Activated effector memory CD4-positive, alpha-beta T cell treated with anti-CD3 and anti-CD28 coated beads, Interleukin-2, amount 50 U/mL, for 16 hours (primary cell): ENCODE measurements at places on chromosomes 3 and 15.

DNA sequence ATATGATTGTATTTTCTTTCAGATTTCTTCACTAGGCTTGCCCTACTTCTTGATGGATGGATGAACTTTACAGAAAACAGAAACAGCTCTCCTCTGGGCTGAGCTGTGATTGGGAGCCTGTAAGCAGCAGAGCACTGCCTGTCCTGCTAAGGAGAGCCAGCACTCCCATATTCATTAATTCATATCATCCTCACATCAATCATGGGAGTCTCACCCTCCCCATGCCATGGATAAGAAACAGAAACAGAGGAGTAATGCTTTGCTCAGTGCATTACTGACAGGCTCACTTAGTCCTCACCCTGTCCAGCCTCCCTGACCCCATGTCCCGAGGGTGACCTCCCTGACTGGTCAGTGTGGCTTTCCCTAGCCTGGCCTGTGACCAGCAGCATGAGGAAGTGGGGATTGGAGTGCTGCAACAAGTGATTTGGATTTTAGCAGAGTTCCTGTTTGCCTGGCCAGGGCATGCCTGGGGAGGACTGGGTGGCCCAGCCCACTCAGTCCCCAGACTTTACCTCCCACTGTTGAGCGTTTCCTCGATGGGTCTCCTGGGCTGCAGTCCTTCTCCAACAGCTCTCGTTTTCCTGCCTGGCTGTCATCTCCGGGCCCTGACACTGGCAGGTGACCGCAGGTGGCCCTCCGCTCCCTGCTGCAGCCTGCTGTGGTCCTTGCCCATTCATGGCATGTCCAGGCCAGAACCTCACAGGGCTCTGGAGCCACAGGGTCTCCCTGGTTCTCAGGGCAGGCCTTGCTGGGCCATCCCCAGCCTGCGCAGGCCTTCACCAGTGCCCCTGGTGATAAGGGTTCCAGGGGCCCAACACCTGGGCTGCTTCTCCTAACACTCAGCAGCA is 1.3 kb upstream of the TMIE start:
- DNase-seq = no peak

GRCh38 chr3:166569589-166569988 is 732.4 kb upstream of the BCHE start:
- DNase-seq = no peak

GRCh38 chr3:13167064-13167743 is 94.0 kb upstream of the IQSEC1 start:
- DNase-seq = no peak

GRCh38 chr3:20055842-20056241 is 15.6 kb downstream of the KAT2B start:
- DNase-seq = no peak

DNA sequence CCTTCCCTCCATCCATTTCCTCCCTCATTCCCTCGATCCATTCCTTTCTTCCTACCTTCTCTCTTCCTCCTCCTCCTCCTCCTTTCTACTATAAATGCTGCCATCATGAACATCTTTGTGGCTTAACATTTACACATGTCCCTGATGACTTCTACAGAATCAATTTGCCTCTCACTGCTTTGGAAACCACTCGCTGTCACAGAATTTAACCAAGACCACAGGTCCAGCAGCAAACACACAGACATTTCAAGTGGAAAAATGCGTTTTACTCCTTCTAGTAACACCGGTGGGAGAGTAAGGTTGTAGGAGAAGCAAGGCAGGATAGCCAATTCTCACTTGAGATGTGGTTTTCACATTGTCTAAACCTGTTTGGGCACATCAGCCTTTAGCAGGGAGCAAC is 101.4 kb upstream of the LRIG1 start:
- DNase-seq = no peak

DNA sequence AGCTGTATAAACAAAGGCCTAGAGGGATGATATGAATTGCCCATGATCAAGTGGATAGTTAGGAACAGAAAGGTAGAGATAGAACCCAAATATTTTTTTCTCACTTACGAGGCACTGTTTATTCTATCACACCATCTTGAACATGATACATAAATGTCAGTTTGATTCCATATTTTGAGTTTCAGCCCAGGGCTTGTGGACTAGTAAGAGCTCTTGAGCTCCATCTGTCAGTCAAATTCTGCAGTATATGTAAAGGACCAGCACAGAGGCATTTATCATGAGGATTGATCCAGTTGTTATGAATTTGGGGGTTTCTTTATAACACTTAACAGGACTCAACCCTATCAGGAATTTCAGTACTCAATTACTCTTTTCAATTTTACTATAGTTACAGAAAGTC is 4.8 kb downstream of the SLC27A2 start:
- DNase-seq = no peak

GRCh38 chr3:81476692-81477091 is 284.8 kb downstream of the GBE1 start:
- DNase-seq = no peak

GRCh38 chr3:173266441-173266840 is 125.4 kb upstream of the SPATA16 start:
- DNase-seq = no peak

DNA sequence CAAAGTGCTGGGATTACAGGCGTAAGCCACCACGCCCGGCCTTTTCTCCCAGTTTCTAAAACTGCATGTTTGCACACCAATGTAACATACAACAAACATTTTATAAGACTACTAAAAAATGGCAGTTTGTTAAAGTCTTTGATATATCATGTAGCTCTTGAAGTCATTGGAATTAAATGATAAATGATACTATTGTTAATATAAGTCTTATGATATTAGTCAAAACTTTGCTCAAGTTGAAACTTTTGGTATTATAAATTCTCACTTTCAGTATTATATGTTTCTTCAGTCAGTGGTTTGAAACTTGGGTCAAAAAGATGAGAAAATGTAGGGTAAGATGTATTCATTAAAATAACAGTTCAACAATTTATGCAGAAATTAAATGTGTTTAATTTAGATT is 117.6 kb upstream of the TBL1XR1 start:
- no peak for DNase-seq

DNA sequence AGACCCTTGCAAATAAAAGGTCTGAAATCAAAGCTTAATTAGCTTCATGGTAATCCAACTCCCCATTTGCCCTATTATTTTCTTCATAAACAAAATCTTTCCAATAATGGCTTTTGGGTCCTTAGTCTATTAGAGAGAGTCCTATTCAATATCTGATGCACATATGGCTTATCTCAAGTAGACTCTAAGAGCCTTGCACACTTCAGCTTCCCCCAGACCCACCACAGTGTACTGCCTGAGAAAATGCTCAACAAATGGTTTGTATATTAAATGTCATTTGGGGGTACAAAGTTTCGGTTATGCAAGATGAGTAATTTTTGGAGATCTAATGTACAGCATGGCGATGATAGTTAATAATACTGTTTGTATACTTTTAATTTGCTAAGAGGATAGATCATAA is 28.9 kb downstream of the FSTL1 start:
- no peak for DNase-seq
